Prostate gland (tissue), 2 donors: ENCODE measurements at places on chromosomes 16 and 17.

DNA sequence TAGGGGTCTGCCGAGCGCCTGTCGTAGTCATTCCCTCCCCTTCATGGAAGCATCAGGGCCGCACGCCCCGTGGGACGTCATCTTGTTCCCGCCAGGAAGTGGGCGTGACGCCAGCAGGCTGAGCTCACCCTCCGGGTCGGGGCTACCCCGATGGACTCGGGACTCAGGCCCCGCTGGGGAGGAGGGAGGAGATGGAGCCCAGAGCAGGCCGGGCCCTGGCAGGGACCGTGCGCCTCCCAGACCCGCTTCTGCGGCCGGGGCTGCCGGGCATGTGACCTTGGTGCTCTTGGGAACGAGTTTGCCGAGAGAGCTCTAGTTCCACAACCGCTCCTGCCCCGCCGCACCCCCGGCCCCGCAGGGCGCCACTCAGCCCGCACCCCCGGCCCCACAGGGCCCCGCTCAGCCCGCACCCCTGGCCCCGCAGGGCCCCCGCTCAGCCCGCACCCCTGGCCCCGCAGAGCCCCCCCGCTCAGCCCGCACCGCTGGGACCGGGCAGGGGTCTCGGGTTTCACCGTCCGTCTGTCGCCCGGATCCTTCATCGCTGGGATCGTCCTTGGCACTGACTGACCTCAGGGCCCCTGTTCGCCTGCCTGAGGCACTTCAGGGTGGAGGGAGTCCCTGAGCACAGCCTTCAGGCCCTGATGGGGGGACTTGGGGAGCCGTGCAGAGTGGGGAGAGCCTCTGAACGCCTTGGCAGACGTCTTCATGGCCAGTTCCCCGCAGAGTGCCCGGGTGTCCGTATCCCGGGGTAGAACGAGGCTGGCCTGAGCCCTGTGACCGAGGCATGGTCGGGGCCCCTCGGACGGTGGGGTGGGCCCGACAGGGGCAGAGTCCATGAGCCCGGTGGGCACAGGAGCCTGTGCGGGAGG is 5.8 kb downstream of the CACNA1H start:
- no peak for DNase-seq

DNA sequence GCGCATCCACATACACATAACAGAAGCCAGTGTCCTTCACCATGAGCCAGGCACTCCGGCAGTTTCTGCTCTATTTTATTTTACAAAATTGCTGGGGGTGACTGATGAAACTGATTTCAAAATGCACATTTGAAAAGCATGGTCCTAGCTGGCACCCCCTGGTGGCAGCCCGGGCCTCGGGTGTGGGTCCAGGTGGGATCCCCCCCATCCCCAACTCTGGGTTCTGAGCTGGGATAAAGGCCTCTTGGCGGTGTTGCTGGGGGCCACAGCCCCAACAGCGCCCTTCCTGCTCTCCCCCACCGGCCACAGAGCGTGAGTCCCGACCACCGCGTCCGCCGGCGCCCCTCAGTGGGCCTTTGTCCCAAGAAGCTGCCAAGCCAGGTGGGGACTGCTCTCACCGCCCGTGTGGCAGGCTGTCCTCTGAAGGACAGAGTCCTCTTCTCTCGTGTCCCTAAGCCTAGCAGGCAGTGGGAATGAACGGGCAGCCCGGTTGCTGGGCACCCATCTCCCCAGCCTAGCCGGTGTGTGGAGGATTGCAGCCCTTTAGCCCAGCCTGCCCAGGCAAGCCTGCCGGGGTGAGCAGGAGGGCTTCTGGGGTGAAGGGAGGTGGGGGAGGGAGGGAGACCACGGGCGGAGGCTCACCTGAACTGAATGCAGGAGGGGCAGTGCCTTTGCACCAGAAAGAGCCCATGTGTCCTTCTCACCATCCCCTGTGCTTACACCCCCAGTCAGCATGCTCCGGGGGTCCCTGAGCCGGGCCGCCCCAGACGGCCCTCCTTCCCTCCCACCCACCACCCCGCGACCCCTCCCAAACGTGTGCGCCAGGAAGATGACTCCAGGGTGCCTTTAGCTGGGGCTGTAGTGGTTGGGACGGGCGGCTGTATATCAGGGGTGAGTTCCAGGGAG is 898 bp downstream of the SNAI3 start:
- DNase-seq, result no peak

DNA sequence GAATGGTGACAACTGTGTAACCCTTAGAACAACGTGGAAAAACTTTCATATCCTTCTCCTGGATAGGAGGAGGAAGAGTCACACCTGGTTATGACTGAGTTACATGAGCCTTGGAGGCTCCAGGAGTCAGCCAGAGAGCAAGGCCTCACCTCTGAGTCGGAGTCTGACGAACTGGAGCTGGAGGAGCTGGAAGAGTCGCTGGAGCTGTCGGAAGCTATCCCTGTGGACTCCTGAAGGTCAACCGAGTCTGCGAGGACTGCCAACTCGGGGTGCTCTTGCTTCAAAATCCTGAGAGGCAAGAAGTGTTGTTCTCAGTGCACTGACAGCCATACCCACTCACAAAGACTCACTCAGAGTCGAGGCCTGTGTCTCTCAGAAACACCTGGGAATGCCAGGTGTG is 6.2 kb downstream of the JMJD6 start:
- DNase-seq, result no peak

GRCh38 chr16:88368036-88368435 is 14.7 kb upstream of the ZNF469 start:
- no peak for DNase-seq

GRCh38 chr17:74987909-74988711 is 678 bp downstream of the CDR2L start:
- DNase-seq, result peak; percentile 83

GRCh38 chr16:89043636-89044417 is 49.8 kb upstream of the ACSF3 start:
- no peak for DNase-seq

- no peak for DNase-seq
Measured at GRCh38 chr16:85761861-85762260, 11.0 kb upstream of the C16orf74 start.

- no peak for DNase-seq
Measured at GRCh38 chr17:30218799-30219198, 16.7 kb downstream of the SLC6A4 start.

- DNase-seq, result no peak
Measured at GRCh38 chr16:89246383-89246902, 28.9 kb downstream of the ZNF778 start.

DNA sequence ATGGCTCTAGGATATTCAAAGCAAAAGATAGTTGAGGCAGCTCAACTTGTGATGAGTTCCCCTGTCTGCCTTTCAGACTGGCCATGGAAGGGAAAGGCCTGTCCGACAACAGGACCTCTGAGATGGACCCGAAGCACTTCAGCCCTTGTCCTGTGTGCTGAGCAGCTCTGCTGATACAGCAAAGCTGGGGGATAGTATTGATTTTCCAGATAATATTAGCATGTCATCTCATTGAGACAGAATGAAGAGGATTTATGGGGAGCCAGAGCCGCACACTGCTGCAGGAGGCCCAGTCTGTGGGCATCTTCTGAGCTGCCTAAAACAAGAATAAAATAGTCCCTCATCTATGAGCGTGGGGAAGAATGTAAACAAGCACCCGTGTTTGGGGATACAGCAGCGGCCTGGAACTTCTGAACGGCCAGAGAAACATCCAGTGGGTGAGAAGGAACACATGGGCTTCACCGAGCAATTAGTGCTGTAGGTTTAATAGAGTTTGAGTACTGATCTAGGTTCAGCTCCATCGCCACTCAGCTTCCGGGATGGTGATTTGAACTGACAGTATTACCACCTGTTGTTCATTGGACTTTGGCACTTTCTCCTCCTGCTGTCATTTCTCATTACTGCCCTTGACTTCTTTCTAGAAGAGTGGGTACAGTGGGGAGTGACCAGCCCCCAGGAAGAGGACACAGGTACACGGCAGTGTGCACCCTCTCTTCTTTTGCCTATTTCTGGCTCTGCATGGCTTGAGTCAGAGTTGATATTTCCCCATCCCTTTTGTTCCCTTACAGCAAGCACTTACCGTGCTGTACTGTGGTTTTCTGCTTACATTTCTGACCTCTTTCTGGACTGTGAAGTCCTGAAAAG is 96.5 kb upstream of the TBX2 start:
- DNase-seq, result no peak

- DNase-seq, result no peak
Measured at GRCh38 chr17:79145548-79145947, 70.9 kb downstream of the ENGASE start.

DNA sequence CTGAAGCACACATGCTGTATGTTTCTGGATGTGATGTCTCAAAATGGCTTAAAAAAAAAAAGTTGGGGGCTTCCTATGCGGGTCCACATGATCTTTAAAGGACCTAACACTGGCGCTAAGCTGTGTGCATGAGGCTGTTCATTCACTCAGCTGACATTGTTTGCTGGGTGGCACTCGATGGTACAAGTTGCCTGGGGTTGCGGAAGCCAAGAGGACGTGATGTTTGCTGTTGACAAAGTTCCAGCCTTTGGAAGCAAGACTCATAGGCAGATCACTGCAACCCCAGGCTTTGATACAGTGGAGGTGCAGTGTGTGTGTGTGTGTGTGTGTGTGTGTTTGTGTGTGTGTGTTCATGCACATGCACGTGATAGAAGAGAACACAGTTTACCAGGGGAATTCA is 29.5 kb upstream of the DNAI2 start:
- no peak for DNase-seq

DNA sequence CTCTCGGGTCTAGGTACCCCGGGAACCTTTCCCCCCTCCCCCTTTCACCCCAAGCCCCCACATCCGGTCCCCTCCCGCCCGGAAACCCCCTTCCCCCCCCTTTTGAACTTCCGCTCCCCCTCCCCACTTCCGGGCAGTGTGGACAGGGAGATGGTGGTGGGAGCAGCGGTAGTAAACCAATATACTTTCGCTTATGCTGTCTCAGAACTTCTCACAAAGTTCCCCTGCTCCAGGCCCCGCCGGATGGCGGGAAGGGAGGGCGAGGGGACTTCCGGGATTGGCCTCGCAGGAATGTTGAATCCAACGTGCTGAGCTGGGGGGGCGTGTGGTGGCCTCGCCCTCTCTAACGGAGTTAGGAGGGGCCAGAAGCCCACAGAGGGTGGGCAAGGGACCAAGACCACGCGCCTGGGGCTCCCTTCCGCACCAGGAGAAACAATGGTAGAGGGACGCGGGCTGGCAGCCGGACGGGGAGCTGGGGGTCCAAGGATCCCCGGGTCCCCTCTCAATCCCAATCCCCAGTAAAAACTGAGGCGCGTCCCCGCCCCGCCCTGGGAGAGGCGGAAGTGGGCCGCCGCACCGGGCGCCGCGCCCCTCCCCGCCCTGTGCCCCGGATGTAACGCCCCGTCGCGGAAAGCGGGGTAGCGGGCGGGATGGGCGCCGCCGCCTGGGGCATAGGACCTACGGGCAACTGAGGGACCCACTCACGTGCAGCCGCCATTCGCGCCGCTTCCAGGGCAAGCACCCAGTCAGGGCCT is 742 bp downstream of the PFN1 start:
- peak; percentile 33 for DNase-seq

DNA sequence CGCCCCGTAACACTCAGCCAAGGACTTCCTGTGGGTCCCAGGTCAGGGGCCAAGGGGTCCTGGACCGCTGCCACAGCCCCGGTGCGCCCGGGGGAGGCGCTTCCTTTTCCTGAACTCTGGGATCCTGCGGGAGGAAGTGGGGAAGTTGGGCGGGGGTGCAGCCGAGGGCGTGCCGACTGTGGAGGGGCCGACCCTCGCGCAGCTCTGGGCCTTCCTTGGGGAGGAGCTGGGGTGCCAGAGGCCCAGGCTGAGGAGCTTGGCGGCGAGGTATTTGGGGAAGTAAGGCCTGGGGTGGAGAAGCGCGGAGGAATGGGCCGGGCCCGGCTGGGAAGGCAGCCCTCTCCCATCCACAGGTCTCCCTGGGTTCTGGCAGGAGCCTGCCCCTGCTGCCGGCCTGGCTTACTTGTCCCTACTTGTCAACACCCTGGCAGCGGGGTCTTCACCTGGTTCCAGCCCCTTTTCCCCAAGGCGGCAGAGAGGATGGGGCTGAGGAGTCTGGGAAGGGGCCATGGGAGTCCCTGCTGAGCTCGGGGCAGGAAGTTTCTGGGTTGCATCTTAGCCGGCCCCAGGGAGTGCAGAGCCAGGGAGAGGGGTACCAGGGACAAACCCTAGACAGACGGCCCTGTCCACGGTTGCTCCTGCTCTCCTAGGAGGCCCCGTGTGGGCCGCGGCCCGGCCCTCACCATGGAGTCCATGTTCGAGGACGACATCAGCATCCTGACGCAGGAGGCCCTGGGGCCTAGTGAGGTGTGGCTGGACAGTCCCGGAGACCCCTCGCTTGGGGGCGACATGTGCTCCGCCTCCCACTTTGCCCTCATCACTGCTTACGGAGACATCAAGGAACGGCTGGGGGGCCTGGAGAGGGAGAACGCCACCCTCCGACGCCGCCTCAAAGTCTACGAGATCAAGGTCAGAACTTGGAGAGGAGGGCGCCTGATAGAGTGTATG is 1.7 kb downstream of the TBKBP1 start:
- no peak for DNase-seq

DNA sequence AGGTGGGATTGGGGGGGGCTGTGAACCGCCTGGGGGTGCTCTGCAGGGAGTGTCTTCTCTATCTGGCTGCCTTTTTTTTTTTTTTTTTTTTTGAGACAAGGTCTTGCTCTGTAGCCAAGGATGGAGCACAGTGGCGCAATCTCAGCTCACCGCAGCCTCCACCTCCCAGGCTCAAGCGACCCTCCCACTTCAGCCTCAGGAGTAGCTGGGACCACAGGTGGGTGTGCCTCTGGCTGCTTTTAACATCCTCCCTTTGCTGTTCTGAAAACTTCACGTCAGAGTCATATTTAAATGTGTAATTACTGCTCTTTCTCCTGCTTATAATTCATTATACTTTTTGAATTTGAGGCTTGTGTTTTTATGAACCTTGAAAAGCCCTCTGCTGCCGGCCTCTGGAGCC is 78.4 kb downstream of the ZNF778 start:
- DNase-seq, result no peak

DNA sequence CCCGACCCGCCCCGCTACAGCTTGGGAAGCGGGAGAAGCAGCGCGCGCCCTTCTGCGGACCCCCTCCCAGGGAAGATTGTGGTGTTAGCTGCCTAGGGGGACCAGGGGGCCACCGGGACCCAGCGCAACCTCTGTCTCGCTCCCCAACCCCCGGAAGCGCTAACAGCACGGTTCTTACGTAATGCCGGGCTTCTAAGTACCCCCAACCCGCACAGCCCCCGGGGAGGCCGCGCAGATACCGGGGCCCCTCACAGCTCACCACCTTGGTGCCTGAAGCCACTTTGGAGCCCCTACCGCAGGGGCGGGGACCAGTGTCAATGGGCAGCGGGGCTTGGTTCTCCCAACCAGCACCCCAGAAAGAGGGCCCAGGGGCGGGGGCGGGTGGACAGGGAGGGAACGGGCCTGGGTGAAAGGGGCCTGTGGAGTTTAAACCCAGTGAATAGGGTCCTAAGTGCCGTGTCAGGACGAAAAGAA is 348 bp downstream of the MPP2 start:
- no peak for DNase-seq

GRCh38 chr17:5883775-5884665 is 186.2 kb upstream of the WSCD1 start:
- no peak for DNase-seq
